ENCODE measurements at places on chromosomes 2 and 18.

GRCh38 chr18:55781481-55781957, 193.5 kb upstream of the TCF4 start:
- DNase-seq = peak; percentile 78

GRCh38 chr2:162060532-162060931, 13.5 kb downstream of the DPP4 start:
- DNase-seq = no peak

- DNase-seq = no peak
Observed at GRCh38 chr2:226184540-226184939, 615.1 kb downstream of the IRS1 start.

- no peak for DNase-seq
Observed at GRCh38 chr2:79740879-79741443, 228.1 kb downstream of the CTNNA2 start.

DNA sequence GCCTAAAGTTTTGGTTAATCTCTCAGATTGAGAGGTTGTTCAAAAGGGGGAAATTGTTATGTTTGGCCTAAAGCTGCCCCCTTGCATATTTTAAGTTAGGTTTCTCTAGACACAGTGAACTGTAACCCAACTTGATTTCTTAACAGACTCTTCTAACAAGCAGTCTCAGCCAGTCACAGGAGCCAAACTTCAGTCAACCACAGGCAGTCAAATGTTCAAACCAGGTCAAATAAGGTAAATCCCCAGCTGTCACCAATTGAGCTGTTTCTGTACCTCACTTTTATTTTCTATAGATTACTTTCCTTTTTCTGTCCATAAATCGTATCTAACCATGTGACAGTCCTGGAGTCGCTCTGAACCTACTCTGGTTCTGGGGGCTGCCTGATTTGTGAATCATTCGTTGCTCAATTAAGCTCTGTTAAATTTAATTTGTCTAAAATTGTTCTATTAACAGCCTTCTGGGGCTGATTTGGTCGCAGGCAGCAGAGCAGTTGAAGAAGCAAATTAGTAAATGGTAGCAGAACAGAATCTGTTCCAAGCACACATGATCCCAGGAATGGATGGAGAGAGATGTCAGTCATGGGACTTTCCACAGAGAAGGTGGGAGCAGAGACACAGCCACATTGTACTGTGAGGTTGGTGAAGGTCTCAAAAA, 16.4 kb upstream of the NFU1 start:
- DNase-seq = peak; percentile 15

DNA sequence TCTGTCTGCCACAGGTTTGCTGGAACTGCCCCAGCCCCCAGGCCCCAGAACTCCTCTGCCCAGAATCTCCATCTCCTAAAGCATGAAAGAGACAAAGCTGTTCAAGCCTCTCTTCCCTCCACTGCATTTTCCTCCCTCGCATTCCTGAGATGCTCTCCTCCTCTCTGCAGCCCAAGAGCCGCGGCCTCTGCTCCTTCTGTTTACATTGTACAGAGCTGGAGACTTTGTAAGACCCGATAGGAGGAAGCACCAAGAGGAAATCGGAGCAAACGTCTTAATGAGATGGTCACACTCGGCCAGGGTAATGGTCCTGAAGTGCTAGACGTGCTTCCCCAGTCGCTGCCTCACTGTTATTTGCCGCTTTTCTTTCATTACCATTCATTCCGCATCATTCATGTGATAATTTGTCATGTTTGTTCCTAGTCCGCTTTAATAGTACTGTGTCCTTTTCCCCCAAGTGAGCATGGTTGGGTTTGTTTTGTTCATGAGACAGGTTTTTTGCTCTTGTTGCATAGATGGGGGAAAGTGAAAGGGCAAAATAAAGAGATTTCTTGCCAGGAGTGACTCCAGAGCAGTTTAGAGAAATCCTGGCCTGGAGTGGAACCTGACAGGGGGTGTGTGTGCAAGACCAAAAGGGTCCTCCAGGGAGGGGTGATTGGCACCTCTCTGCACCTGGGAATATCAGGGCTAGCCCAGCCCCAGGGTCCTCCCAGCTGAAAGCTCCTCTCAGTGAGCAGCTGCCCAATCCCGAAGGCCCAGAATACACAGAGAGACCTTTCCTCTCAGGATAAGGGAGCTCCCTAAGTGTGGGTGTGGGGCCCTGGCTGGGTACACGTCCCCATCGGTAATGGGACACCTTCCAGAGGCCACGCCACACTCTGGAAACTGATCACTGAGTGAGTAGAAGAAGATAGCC, 44.9 kb upstream of the ID2 start:
- DNase-seq = peak; percentile 74
